ENCODE measurements at places on chromosomes 12 and 14.

- DNase-seq, result no peak
Measured at GRCh38 chr14:66288511-66288910, 197.7 kb upstream of the CCDC196 start.

- DNase-seq, result no peak
Measured at GRCh38 chr14:33230021-33230420, 291.3 kb downstream of the NPAS3 start.

DNA sequence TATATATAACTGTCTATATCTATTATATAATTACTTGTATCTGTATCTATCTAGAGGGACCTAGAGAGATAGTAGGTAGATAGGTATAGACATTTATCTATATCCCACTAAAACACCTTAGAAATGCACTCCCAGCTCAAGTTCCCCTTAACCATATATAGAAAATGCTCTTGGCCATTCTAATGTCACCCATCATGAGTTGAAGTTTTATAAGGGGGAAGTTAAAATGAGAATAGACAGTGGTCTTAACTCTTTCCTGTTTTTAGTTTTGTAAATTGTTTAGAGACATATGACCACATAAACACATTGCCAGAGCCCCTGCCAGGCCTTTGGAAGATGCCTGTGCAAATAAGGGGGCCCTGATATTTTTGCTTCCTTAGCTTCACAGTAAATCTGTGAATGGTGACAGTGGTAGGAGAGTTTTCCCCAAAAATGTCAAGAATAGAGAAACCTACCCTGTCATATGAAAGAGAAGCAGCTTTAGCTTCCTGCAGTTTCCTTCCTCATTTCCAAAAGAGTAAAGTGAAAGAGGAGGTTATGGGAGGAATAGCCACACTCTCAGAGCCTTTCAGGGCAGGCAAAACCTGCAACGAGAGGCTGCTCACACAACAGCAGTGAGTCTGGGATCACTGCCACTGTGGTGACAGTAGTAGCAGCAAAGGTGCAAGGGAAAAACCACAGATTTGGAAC lies 45.5 kb downstream of the MGST1 start:
- DNase-seq, result no peak

DNA sequence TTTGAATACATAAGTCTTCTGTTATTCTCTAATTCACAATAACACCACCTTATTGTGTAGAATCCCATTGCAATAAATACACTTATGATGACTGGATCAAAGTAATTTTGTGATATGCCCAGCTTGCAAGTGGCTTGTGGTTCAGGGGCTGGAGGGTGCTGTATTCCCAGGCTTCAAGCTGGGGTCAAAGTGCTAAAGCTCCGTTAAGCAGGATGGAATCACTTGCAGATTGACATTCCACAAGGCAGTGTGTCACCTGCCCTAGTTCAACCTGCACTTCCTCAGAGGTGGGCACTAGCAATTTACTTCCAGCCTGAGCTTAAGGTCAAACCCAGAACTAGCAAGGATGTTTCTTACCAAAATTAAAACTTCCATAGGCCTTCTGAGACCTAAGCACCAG lies 166.6 kb downstream of the SSPN start:
- no peak for DNase-seq

GRCh38 chr12:80925237-80925636 lies 12.5 kb downstream of the LIN7A start:
- no peak for DNase-seq

DNA sequence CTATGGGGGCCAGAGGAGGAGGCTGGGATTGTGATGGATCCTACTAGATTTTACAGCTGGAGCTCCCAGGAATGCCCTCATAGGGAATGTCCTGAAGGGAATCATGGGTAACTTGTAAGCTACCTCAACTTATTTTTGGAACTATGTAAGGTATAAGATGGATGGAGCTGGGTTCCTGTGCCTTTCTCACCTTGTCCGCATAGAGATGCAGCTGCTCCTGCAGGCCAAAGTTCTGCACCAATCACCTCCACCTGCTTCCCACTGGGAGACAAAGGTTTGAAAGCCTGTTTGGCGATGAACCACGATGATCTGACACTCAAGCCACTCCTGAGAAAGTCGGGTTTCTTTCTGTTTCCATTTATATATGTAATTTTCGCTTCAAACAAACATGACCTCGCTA lies 648 bp upstream of the AKAP5 start:
- DNase-seq, result peak; percentile 29

DNA sequence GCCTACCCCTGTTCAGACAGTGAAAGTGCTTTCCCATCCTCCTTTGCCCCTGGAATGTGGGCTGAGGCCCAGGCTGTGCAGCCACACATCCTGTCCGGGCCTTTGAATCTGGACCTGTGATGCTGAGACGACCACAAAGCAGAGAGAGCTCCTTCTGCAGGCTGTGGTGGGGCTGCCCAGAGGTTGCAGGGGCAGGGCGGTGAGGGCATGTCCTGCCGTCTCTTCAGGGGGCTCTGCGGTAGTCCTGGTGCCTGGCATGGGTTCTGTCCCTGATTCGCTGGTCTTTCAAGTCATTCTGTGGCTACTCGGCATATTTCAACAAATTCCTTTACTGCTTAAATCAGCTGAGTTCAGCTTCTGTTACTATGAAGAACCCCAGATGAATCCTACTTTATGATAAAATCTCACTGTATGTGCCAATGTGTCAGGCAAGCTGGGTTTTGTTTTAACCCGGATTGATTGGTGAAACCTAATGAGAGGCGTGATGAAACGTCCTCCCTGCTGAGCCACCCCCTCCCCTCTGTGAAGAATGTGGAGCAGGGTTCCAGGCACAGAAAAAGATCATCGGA lies 63.4 kb upstream of the DICER1 start:
- DNase-seq, result no peak

- no peak for DNase-seq
Measured at GRCh38 chr14:21215130-21215878, 53.9 kb downstream of the HNRNPC start.

- DNase-seq, result no peak
Measured at GRCh38 chr12:53200458-53201176, 6.4 kb downstream of the ITGB7 start.

GRCh38 chr14:105926373-105927095 lies 400.2 kb downstream of the TMEM121 start:
- no peak for DNase-seq

DNA sequence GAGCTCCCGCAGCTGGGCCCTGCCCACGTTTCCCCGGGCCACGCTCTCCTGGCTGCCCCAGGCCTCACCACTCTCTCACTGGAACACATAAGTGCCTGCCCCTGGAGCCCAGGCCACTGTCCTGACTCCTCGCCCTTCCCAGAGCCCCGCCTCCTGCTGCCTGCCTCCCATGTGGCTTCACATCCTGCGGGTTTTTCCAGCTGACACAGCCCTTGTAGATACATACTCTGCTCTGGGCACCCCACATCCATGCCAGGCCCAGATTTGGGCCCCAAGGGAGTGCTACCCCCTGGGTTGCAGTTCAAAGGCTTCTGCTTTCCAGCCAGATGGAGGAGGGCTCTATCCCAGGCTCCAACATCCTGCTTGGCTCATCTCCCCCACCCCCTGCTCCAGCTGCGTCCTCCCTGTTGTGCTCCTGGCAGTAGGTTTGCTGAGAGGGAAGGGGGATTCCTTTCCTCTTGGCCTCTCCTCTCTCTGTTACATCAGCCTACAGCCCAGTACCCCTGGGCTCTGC lies 60.1 kb downstream of the TSPAN9 start:
- no peak for DNase-seq

- no peak for DNase-seq
Measured at GRCh38 chr12:20047901-20048300, 320.4 kb upstream of the PDE3A start.

GRCh38 chr12:116365114-116365513 lies 87.6 kb upstream of the MED13L start:
- DNase-seq, result no peak

GRCh38 chr14:92532490-92533163 lies 19.0 kb downstream of the RIN3 start:
- DNase-seq, result no peak

GRCh38 chr12:129083121-129083840 lies 230.0 kb downstream of the GLT1D1 start:
- no peak for DNase-seq
